NCI-H187 treated with DMSO at 0.1 percent for 48 hours (cell line): ENCODE measurements at places on chromosomes 12 and 14.

- no peak for DNase-seq
These were observed 6.2 kb upstream of the OAS1 start for GRCh38 chr12:112900298-112901145.

DNA sequence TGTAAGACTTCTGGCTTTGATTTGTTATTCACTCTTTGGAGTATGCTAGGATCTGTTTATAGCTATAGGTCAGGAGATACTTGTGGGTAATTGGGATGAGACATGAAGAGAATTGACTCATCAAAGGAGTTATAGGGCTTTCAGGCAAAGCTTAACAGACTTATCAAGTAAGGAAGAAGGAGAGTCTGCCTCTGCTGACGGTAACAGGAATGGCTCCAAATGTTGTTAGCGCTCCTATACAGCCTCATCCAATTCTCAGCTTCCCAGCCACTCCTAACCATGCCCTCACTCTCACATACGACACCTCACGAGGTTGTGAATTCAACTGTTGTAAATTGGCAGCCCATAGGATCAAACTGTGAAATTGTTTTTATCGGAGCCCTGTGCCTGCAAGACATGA is 140.5 kb downstream of the KCNA5 start:
- no peak for DNase-seq

DNA sequence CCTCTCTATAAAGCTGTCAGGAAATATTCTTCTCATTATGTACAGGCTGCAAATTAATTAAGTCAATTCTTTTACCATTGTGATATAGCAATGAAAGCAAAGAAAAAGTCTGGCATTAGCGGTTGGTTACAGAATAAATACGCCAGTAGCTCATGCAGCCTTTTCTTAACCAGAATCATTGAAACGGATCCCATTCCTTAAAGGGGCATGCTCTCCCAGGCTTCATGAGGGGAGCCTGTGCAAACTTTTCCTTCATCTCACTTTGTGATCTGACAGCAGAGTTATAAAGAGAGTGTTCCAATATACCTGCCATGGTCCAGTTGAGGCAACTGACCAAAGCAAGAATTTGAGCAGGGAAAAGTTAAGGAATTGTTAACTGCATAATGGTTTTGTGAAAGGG is 337.7 kb downstream of the EMP1 start:
- DNase-seq, result no peak

GRCh38 chr12:80846952-80847351 is 90.8 kb downstream of the LIN7A start:
- peak; percentile 61 for DNase-seq

GRCh38 chr12:129606239-129606638 is 297.6 kb downstream of the TMEM132D start:
- DNase-seq, result no peak

DNA sequence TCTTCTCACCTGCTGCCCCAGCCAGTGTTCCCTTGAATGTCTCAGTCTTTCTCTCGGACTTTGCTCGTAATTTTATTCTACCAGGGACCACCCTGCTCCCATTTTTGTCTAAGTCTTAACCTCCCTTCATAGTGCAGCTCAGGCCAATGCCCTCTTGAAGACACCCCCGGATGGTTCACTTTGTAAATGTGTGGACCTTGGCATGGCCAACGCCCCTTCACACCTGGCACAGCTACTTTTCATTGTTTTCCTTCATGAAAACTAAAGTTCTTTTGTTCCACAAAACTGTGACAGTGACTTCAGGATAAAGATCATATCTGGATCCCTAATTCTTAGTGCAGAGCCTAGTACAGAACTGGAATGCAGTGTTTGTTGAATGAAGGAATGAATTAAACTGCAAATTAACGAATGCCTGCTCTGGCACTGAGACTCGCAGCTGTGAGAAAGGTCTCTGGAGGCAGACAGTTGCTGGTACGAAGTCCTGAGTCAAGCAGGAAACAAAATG is 3.5 kb upstream of the RNASE4 start:
- no peak for DNase-seq

DNA sequence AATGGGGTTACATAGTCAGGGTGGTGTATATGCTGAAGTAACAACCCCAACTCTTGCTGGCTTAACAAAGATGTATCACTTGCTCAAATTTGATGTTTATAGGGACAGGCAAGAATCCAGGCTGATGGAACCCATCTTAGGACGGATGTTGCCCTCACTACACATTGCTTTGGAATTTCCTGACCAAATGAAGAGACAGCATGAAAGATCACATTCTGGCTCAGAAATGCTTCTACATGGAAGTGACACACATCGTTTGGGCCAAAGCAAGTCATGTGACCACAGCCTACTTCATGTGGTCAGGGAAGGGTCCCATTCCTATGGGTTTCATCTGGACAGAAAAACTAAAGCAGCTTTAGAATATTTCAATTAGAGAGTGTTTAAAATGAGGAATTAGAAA is 345.8 kb downstream of the TMEM132D start:
- no peak for DNase-seq

- no peak for DNase-seq
These were observed 807.8 kb downstream of the AACS start for GRCh38 chr12:125873016-125873415.

DNA sequence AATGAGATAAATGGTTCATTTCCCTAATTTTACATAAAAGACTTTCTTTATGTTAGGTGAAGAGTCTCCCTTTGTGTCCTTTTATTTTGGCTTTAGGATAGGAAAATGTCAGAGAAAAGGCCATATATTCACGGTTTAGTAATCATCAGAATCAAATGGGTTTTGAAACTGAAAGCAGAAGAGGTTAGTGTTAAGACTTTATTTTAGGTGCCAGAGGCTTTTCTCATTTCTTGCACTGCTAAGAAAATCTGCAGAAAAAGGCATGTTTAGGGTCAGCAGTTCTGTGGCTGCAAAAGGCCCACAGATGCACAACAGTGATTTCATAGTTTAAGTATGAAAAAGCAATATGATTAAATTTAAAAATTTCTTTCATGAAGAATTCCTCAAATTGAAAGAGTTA is 80.4 kb upstream of the SINHCAF start:
- no peak for DNase-seq

DNA sequence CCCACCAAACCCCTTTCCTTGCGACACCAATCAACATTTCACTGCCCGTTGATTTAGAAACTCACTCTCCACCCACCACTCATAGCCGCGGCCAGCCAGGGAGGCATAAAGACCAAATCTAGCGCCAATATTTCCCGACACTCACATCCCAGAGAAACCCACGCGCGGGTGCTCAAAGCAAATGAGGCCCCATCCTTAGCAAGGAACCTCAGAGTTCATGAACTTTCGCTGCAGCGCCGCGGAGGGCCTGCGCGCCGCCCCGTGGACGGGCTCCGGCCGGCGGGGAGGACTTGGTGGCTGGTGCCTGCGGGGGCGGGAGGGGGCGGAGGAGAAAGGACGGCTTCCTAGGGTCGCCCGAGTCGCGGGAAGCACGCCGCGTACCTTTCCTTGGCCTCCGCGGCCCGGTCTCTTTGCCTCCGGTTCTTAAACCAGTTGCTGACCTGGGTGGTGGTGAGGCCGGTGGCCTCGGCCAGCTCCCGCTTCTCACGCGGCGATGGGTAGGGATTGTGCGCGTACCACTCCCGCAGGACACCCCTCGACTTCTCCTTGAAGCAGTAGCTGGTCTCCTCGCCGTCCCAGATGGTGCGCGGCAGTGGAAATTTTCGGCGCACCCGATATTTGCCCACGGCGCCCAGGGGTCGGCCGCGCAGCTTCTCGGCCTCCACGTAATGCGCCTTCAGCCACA is 886 bp downstream of the SIX1 start:
- no peak for DNase-seq

DNA sequence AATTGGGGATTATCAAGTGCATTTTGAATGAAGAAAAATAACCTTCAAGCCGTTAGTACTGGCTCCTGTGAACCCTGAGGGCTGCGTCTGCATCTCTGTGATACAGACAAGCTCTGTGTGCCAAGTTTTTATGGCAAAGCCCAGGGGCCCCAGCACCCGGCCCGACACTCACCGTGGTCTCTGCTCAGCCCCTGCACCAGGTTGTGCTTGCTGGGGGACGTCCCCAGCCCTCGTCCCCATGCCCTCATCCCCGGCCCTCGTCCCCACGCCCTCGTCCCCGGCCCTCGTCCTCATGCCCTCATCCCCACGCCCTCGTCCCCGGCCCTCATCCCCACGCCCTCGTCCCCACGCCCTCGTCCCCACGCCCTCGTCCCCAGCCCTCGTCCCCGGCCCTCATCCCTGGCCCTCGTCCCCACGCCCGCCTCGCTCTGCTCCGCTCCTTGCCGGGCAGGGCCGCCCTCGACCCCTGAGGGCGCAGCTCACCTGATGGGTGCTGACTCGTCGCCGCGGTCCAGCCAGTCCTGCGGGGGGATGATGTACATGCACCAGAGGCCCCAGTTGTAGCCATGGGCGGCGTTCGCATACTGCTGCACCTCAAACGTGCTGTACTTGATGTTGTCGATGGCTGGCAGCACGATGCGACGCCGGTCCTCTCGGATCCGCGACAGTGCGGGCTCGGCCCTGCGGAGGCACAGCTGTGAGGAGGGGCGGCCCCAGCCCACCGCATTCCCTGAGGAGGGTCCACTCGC is 72.0 kb downstream of the GALNT9 start:
- no peak for DNase-seq

DNA sequence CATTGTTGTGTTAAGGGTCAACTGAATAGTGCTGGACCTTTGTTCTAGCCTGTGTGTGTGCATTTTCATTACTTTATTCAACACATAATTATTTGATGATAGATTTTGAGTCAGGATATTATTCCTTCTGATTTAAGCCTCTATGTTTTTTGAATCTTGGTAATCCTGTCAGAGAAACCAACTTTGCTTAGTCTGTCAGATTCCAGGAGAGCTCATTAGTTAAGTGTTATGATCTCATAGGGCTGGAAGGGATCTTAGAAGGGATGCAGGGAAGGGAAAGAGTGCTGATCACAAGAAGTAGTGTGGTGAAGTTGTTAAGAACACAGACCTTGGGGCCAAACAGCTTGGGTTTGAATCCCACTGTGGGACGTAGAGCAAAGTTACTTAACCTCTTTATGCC is 52.9 kb downstream of the SCN8A start:
- DNase-seq, result no peak

DNA sequence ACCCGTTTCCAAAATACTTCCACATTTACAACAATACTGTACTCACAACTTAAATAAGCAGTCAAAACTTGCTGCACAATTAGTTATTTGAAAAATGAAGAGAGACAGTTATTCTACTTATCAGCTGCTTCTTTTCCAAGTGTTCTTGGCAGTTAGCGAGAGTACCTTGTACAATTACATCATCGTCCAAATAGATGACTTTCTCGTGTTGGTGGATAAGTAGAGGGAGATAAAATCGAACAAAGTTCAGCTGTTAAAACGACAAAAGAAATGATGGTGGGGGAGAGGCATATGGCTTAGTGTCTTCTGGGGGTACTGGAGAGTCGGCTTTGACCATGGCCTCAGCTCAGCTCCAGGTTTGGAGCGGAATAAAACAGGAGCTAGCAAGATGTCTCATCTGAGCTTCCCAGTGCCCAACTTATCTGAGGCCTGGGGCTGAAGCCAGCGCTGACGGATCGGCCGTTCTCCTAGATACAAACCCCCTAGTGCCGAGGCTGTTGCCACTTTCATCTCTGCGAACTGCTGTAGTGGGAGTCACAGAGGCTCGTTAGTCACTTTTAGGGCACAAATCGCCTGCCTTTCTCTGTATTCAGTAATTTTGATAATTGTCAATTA is 31.7 kb downstream of the TDG start:
- DNase-seq, result no peak

GRCh38 chr12:102958073-102958829 is 777 bp downstream of the ASCL1 start:
- no peak for DNase-seq

DNA sequence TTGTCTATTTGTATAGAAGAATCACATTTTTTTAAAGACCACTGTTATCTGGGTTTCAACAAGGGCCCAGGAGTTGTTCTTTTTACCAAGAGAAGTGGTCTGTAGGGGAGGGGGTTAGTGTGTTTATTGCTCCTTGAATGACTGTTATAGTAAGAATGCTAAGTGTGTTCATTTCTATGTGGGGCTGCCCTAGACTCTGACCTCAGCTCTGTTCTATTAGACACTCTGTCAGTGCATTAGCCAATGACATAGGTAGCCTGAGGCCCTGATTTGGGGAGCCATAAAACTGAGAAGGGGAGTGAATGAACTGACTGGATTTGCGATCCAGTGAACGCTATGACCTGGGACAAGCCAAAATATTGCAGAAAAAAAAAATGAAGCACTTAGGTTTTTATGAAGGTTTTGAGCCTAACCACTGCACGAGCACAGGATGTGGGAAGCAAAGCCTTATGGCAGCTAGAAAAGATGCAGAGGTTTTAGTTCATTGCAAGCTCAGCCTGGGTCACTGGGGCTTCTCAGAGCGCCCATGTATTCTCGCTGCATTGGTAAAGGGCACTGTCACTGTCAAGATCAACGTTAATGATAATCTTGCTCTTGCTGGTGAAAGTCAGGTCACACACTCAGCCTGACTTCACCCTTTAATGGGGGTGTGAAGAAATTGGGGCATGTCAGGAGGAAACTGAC is 63.8 kb downstream of the PRKCH start:
- no peak for DNase-seq

DNA sequence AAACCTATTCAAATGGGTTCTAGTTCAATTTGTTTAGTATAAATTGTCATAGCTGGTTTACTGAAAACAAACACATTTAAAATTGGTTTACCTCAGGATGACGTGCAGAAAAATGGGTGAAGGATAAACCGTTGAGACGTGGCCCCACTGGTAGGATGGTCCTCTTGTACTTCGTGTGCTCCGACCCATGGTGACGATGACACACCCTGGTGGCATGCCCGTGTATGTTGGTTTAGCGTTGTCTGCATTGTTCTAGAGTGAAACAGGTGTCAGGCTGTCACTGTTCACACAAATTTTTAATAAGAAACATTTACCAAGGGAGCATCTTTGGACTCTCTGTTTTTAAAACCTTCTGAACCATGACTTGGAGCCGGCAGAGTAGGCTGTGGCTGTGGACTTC is 8.3 kb downstream of the CALM1 start:
- no peak for DNase-seq

- no peak for DNase-seq
These were observed 253.7 kb downstream of the EFCAB11 start for GRCh38 chr14:89700801-89701200.

DNA sequence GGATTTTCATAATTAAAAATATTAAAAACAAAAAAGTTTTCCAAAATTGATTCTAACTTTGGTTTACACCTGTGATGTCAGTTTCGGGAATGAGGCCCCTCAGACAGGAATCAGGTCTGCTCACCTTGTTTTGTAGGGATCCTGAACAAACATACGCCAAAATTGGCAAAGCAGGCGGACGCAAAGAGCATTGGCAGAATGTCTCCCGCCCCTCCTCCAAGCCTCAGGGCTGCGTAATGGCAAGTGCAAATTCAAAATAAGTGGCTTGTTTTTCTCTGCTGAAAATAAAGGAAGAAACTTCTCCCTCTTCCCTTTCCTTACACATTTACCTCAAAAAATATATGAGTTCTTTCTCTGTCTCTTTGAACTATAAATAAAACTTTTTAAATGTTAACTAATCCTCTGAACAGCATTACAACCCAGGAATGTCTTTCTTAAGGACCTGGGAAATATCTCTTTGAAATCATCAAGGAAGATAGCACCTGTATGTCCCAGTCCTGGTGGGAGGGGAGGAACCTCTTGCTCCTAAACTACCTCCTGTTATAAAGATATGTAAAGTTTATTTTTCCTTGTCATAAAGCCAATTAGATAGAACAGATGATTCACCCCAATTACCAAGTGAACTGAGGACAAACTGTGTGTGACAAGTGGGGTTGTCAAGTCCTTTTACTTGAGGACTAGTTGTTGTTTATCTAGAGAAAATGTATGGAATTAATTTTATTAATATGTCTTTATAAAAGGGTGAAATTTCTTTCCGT is 16.5 kb downstream of the OR6J1 start:
- no peak for DNase-seq

- no peak for DNase-seq
These were observed 547 bp downstream of the ZNF140 start for GRCh38 chr12:133081159-133081780.
